Stimulated activated CD8-positive, alpha-beta memory T cell treated with anti-CD3 and anti-CD28 coated beads, Interleukin-7, amount 100 ng/mL, for 1 hour (primary cell): ENCODE measurements at places on chromosomes 4 and X.
A peak's percentile ranks its signal among the peaks of the same experiment; 100 is the strongest.

GRCh38 chr4:183635741-183636140, 23.2 kb downstream of the RWDD4 start:
- no peak for DNase-seq

- DNase-seq: no peak
Observed at GRCh38 chr4:101306764-101307615, 40.3 kb downstream of the PPP3CA start.

DNA sequence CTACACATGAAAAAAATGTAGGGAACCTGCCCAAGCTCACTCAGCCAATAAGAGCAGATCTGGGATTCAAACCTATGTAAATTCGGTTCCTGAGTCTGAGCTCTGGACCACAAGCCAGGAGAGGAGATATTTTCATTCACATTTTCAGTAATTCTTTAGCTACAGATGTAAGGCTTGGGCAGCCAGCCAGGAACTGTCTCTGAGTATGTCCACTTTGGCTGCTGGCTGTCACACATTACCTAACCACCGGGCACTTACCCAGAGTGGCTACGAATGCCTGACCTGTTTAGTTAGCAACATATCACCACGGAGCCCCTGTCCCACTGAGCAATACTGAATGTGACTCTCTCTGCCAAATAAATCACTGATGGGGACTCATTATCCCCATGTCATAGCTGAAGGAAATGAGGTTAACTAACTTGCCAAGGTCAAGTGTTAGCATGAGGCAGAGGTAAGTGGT, 15.3 kb downstream of the USP46 start:
- no peak for DNase-seq

GRCh38 chr4:37440501-37440900, 196.0 kb downstream of the NWD2 start:
- no peak for DNase-seq

DNA sequence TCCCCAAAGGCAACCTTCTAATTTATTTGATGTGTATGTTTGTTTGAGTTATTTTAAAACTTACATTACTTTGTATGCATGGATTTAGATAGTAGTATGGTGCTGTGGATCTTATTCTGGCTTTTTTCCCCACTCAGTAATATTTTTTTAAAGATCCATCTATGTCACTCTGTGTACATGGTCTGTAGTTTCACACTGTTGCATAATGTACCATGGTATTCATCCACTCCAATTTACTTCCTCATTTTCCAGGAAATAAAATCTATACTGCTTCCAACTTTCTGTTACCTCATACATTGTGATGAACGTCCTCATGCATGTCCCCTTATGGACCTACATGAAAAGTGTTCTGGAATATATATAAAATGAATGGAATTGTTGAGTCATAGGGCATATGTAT, 17.6 kb downstream of the ARMCX2 start:
- no peak for DNase-seq

GRCh38 chrX:45660477-45660876, 459.8 kb upstream of the DIPK2B start:
- no peak for DNase-seq

GRCh38 chr4:3480528-3481112, 17.5 kb downstream of the DOK7 start:
- peak; percentile 52 for DNase-seq

- no peak for DNase-seq
Observed at GRCh38 chr4:140308366-140309123, 64.9 kb upstream of the SCOC start.

GRCh38 chr4:48654015-48654664, 125.9 kb downstream of the FRYL start:
- no peak for DNase-seq

DNA sequence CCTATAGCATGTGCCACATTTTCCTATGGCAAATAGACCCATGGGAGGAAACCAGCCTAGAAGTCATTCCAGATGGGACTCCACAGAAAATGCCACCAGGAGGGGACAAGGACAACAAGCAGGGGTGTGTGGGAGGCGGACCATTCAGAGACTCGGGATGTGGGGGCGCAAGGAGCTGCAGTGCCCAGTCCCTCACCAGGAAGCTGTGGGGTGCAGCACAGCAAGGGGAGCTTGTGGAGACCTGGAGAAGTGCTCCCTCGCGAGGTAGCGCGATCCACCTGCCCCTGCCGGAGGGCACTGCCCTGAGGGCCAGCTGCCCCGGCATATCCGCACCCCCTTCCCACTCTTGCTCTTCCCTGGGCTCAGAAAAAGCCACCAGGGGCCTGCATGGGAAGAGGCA, 45.5 kb upstream of the C4orf50 start:
- DNase-seq: no peak

DNA sequence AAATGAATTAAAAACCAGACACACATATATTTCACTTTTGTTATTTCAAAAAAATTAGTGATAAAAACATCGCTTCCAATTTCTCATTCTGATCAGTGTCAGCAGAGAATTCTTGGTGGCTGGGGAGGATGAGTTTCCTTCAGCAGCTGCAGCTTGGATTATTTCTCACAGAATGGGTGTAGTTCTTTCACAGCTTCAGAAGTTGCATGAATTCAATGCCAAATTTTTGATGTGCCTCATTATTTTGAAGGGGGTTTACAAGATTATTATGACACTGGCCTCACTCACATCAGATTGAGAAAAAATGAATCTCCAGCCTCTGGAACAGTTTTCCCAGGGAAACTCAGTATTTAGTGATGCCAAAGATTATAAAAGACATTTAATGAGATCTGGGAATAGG, 184.9 kb upstream of the WDFY3 start:
- no peak for DNase-seq

DNA sequence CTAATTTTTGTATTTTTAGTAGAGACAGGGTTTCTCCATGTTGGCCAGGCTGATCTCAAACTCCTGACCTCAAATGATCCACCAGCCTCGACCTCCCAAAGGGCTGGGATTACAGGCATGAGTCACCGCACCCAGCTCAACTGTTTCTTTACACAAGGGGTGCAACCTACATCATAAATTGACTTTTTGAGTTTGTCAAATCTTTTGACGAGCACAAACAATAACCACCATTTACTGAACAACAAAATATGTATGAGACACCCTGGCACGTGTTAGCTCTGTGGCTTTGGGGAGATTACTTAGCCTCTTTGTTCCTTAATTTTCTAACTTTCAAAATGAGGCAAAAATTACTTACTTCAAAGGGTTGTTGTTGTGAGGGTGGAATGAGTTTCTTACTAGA, 23.5 kb upstream of the SLC34A2 start:
- no peak for DNase-seq

DNA sequence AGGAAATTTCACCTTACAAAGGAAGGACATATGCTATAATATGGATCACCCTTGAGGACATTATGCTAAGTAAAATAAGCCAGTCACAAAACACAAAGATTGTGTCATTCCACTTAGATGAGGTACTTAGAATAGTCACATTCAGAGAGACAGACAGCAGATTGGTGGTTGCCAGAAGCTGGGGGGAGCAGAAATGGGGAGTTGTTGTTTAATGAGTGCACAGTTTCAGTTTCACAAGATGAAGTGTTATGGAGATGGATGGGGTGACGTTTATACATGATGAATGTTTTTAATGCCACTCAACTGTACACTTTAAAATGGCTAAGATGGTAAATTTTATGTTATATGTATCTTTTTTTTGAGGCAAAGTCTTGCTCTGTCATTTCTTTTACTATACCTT, 14.8 kb upstream of the SPON2 start:
- DNase-seq: no peak

DNA sequence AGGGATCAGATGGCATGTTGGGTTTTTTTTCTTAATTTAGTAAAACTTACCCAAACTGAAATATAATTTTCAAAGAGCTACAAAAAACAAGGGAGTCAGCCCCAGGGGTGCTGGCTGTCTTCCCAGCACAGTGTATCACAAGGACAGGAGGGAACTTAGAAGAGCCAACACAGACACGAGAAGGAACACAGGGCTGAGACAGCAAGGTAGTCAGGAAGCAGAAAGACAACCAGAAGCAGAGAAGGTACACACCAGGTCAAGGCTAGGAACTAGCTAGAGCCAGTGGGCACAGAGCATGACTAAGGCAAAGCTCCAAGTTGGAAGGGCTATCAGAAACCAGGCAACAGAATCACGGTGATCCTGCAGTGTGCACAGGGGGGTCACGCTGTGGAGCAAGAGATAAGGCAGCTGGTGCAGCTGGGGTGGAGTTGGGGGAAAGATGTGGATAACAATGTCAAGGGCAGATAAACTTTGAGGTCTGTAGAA, 168.7 kb downstream of the NR3C2 start:
- no peak for DNase-seq

- DNase-seq: no peak
Observed at GRCh38 chr4:23746027-23746426, 143.8 kb downstream of the PPARGC1A start.

- no peak for DNase-seq
Observed at GRCh38 chr4:907691-908425, 24.3 kb downstream of the GAK start.

DNA sequence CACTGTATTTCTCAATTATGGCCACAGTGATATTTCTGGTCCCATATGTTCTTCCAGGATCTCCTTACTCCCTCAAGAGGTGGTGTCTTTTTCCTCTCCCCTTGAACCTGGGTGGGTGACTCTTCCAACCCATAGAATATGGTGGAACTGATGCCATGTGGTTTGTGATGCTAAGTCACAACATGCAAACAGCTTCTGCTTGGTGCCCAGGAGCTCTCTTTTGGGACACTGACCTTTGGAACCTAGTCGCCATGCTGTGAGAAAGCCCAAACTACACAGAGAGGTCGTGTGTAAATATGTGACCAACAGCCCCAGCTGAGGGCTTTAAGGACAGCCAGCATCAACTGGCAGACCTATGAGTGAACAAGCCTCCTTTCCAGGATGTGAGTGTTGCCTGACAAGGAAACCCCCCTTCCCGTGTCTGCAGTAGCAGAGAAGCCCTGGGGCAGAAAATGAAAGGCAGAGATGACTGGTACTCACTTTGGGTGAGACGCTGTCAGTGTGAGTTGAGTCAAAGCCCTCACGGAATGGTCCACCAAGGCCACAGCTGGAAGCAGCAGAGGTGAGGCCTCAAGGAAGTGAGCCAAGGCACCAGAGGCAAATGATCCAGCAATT, 223.4 kb downstream of the BCOR start:
- DNase-seq: no peak

GRCh38 chr4:95585016-95585695, 36.4 kb upstream of the UNC5C start:
- DNase-seq: no peak

DNA sequence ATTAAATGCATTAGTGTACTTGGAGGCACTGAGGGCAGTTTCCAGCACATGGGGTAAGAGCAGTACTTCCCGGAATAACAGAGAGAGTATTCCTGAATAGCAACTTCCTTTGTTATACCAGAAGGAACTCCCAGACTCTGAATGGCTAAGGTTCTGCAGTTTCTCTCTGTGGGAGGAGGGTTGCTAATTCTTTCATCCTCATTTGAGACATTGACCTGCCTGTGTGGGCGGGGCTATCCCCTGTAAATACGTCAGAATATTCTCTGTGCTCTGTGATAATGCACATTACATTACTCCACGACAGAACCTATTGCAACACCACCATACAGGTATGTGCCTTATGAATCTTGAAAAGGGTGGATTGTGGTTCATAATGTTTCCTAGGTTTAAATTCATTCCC, 52.7 kb downstream of the SPINK2 start:
- no peak for DNase-seq
